Osteoblast (primary cell): ENCODE measurements at places on chromosomes 16 and 17. TPM values are rescaled to one million over a fixed set of nuclear protein-coding genes. Genes with fewer than 3 reads are reported as not detected.
A peak's percentile ranks its signal among the peaks of the same experiment; 100 is the strongest.

The GP2 gene
- total RNA-seq: not detected in 2 replicates

DNA sequence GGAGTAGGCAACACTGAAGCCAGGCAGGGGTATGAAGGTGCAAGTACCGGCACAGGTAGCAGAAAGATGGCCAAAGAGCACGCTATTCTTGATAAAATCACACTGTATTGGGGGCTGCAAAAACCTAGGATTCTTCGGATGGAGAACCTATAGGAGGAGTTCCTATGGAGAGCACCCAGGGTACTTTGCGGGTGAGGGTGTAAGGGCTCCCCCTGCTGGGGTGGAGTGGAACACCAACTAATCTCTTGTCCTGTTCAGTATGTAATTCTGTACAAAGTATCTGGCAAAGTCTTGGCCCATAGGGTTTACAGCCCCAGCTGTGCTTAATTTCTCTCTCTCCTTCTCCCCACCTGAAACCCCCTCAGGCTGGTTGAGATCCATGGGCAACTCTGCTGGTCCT, 393.1 kb upstream of the ASIC2 start:
- H3K27ac ChIP-seq: no peak overlapping the region
- H3K4me3 ChIP-seq: no peak overlapping the region
- no peaks in the 10 kb centered on the region for H3K36me3 ChIP-seq

GRCh38 chr16:81641395-81642106, 137.5 kb upstream of the PLCG2 start:
- H3K4me3 ChIP-seq: no peak overlapping the region
- no peak for DNase-seq
- no peaks in the 10 kb centered on the region for H3K27me3 ChIP-seq
- no peak overlapping the region for H3K27ac ChIP-seq
- H3K4me1 ChIP-seq: peaks cover 15% of the 10 kb centered on the region

- no peak overlapping the region for H3K4me3 ChIP-seq
- peaks cover 25% of the 10 kb centered on the region for H3K4me1 ChIP-seq
- H3K36me3 ChIP-seq: peaks cover 29% of the 10 kb centered on the region
- no peaks in the 10 kb centered on the region for H3K27me3 ChIP-seq
- DNase-seq: no peak
Observed at GRCh38 chr17:18997650-18998196, 6.8 kb downstream of the FAM83G start.

The ZNF750 gene
- total RNA-seq: not detected in 2 replicates

DNA sequence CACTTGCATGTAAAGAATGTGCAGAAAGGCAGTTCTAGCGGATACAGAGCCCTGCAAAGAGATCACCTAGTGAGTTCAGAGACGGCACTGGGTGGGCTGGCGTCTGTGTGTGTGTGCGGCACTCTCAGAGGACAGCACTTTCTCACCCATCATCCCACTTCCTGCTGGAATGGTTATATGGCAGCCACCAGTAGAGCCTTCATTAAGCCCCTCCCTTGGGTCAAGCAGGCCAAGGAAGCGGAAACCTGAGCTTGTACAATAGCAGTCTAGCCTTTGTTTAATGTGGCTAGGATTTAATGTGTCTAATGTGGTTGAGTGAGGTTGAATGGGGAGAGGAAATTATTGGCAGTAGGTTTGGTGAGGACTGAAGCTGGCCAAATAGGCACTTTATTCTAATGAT, 88.3 kb upstream of the ELAC2 start:
- H3K36me3 ChIP-seq: no peaks in the 10 kb centered on the region
- peak; percentile 6 for DNase-seq
- no peaks in the 10 kb centered on the region for H3K4me1 ChIP-seq
- no peak overlapping the region for H3K27ac ChIP-seq

The KRTAP9-4 gene
- total RNA-seq: not detected in 2 replicates

DNA sequence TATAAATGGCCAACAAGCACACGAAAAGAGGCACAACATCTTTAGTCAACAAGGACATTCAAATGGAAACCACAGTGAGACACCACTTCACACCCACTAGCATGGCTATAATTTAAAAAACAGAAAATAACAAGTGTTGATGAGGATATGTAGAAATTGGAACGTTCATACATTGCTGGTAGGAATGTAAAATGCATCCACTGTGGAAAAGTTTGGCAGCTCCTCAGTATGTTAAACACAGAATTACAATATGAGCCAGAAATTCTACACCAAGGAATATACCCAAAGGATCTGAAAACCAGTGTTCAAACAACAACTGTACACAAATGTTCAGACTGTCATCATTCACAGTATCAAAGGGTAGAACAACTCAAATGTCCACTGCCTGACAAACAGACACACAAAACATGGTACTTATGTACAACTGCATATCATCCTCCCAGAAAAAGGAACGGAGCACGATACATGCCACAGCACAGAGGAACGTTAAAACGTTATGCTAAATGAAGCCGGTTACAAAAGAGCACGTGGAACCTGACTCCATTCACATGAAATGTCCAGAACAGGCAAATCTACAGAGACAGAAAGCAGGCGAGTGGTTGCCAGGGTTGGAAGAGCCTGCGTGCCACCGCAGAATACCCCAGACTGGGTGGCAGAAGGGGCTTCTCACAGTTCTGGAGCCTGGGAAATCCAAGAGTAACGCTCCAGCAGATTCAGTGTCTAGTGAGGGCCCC, 32.8 kb upstream of the METRNL start:
- no peak overlapping the region for H3K4me3 ChIP-seq
- no peak for DNase-seq
- no peaks in the 10 kb centered on the region for H3K27me3 ChIP-seq
- H3K27ac ChIP-seq: no peak overlapping the region
- peaks cover 8% of the 10 kb centered on the region for H3K4me1 ChIP-seq

GRCh38 chr16:77739559-77739892, 17.2 kb downstream of the NUDT7 start:
- no peak overlapping the region for H3K27ac ChIP-seq
- H3K36me3 ChIP-seq: no peaks in the 10 kb centered on the region
- no peak overlapping the region for H3K4me3 ChIP-seq

DNA sequence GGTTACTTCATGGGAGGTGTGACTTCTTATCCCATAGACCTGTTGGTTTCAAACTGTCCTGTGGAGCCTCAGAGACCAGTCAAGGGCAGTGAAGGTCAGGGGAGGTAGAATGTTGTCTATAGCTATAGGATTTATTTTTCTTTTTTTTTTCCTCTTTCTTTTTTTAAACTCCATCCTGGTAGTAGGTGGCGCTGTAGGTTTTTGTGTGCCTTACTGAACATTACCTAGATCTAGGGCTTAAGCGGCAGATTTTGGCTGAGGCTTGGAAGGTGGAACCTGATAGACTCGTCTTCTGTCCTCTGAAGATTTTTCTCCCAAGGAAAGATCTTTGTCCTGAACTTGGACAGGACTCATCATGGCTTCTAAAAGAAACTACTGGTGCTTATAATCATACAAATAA, 8.2 kb upstream of the LASP1NB start:
- H3K27me3 ChIP-seq: no peaks in the 10 kb centered on the region
- DNase-seq: no peak
- peaks cover 84% of the 10 kb centered on the region for H3K36me3 ChIP-seq
- no peak overlapping the region for H3K27ac ChIP-seq
- H3K4me3 ChIP-seq: no peak overlapping the region

The AFMID gene
- 20.0 and 23.2 TPM in 2 replicates for total RNA-seq

DNA sequence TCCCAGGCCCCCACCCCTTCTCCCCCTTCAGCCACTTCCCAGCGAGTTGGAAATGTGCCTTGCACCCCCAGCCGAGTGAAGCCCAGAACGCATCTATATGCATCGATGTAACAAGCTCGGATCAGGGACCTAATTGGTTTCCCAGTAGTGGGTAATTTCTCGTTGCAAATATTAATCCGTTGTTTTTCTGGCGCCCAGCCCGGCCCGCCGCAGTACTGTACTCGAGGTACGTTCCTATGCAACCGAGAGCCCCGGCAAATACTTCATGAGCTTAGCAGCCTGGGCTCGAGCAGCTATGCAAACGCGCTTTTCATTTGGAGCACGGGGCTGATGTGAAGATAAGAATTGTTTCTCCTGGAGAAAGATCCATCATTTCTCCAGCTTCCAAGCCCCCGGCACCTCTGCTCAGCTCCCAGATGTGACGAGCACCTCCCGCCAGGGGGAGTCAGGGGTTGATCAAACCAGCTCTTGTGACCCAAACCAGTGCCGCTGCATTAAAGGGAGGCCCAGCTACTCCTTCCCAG, 229.8 kb downstream of the KATNIP start:
- H3K27me3 ChIP-seq: no peaks in the 10 kb centered on the region
- no peaks in the 10 kb centered on the region for H3K4me1 ChIP-seq
- peak; percentile 97 for DNase-seq
- no peaks in the 10 kb centered on the region for H3K36me3 ChIP-seq
- no peak overlapping the region for H3K27ac ChIP-seq
- no peak overlapping the region for H3K4me3 ChIP-seq

DNA sequence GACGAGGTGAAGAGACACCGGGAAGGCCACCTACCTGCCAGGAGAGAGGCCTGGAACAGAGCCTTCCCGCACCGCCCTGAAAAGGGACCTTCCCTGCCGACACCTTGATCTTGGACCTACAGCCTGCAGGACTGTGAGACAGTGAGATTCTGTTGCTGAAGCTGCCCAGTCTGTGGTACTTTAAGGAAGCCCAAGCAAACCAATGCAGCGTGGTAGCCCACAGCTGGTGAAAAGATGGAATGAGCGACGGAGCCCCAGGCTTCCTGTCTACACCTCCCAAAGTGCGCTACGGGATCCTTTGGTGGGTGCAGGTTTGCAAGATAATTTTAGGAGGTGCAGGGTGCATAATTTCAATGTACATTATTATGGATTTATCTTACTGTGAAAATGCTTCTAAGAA, 33.9 kb downstream of the TNFRSF13B start:
- peaks cover 3% of the 10 kb centered on the region for H3K4me1 ChIP-seq
- no peak overlapping the region for H3K27ac ChIP-seq
- peaks cover 27% of the 10 kb centered on the region for H3K27me3 ChIP-seq
- no peaks in the 10 kb centered on the region for H3K36me3 ChIP-seq
- peak; percentile 37 for DNase-seq

DNA sequence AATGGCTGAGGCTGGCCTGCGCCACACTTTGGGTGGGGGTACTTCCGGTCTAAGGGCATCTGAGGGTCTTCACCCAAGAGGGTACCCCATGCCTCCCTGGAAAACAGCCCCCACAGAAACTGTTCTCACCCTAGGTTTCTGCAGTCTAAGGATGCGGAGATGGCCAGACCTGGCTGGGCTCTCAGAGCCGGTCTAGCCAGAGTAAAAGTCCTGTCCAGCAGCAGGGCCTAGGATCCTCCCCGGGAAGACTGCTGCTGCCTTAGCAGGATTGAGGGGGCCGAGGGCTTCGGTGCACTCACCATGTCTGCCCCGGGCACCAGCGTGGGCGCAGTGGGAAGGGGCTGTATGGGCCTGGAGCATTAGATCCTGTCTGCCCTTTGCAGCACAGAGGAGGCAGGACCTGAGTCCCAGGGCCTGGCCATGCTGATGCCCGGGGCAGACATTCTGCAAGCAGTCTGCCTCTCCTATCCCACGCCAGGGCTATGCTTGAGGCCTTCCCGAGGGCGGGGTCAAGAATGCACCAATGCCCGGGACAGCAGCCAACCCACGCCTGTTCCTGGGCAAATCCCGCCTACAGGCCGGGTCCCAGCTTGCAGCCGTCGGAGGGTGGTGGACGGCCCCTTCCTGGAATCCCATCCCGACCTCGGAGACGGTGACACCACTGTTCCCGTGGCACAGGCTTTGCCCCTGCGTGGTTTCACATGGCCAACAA, 54.7 kb downstream of the CBFA2T3 start:
- H3K27ac ChIP-seq: no peak overlapping the region
- H3K27me3 ChIP-seq: peaks cover 4% of the 10 kb centered on the region

GRCh38 chr16:74951681-74952080, 33.2 kb downstream of the WDR59 start:
- DNase-seq: no peak
- no peak overlapping the region for H3K4me3 ChIP-seq
- H3K27me3 ChIP-seq: no peaks in the 10 kb centered on the region
- peaks cover 30% of the 10 kb centered on the region for H3K36me3 ChIP-seq

DNA sequence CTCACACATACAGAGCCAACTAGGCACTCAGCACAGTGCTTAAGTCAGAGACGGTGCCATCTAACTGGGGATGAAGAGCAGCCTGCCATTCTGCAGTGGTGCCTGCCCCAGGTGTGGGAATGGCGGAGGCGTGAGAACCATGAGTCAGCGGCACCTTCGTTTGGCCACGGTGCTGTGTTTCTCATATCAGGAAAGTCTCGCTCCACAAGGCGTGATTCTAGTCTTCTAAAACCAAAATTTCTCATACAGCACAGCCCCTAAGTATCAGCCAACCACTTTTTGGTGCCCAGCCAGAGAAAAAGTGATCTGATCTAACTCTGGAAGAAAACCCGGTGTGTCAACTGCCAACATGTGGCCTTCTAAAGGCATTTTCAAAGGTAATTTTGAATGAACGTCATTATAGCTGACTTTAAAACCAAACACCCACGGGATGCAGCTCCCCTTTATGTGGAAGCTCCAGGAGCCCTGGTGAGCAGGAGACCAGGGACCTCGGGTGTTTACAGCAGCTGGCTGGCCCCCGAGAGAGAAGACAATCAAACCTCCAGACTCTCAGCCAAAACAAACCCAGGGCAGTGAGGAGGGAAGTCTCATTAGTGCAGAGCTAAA, 54.6 kb downstream of the ABCC12 start:
- no peaks in the 10 kb centered on the region for H3K27me3 ChIP-seq
- H3K4me3 ChIP-seq: no peak overlapping the region
- peak; percentile 75 for DNase-seq
